Femur (tissue), 1 donor: ENCODE measurements at places on chromosomes 1 and 21.
A peak's percentile ranks its signal among the peaks of the same experiment; 100 is the strongest.

GRCh38 chr1:7809742-7810141 is 25.7 kb downstream of the PER3 start:
- DNase-seq = no peak

- no peak for DNase-seq
Measured at GRCh38 chr1:223331929-223332328, 32.0 kb downstream of the SUSD4 start.

GRCh38 chr1:83704350-83704749 is 294.6 kb downstream of the TTLL7 start:
- no peak for DNase-seq

DNA sequence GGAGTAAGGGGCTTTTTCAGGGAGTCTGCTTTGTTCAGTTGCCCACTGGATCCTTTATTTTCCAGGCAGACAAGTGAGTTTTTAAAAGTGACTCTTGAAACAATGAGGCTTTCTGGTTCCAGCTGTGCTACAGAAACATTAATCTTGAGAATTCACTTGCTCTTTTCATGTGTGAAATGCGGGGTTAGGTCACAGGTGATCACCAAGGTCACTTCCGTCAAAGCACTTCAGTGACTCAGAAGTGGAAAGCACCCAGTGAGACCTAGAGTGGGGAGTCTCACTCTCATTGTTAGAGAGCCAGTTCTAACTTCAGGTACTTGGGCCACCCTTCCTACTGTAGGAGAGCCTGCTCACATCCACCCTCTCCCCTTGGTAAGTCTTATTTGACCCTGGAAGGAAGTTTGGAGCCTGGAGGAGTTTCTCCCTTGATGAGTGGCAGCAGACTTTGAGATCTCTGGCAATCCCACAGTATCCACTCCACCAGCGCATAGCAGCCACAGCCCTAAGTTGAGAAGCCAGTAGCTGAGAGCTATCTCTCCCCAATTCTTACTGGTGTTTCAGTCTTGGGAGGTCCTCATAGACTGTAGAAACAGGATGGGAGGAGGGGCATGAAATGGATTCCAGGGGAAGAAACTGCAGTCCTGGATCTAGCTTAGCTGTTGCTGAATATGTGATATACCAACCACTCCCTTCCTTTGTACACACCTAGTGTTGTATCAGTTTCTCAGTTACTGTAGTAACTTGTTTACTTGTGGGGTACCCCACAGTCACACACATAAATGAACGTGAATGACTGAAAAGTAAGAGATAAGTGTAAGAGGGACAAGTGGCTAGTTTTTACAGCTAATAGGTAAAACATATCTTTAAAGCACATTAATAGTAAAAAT is 3.1 kb downstream of the TACSTD2 start:
- no peak for DNase-seq

DNA sequence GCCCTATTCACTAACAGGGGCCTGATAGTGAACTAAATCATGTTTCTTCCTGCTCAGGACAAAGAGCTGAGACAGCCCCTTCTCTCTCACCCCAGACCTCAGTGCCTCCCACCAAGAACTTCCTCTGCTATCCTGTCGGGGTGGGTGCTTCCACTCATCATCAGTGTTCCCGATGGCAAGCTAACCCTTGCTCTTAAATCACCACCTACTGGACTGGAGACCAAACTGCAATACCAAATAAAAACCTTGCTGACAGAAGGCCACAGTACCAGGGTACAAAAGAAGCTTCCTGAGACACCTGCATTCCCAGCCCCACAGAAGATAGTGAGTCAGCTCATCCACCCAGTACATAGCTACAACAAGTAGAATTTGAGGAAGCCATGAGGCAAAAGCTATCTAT is 799.5 kb downstream of the LTN1 start:
- no peak for DNase-seq

DNA sequence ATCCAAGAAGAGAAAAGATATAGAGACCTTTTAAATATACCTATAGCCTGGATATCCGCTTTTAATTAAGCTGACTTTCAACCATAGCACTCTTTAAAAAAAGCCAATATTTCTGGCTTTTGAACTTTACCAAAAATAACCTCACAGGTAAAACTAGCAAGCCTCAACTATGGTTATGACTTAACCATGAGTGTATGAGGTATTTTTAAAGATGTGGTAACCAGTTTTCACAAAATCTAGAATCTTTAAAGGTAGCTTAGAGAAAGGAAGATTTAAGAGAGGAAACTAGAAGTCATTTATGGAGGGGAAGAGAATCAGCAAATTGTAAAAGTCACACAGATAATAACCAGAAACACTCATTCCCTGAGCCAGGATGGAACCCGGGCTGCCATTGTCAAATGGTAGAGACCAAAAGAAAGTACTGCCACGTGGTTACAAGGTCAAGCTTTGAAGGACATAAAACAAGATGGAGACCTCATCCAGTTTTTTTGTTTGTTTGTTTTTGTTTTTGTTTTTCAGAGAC is 288.4 kb upstream of the RGS18 start:
- DNase-seq = no peak

- DNase-seq = peak; percentile 75
Measured at GRCh38 chr21:38506661-38507281, 8.5 kb upstream of the ERG start.

- no peak for DNase-seq
Measured at GRCh38 chr1:229254910-229255541, 15.9 kb upstream of the RAB4A start.

GRCh38 chr21:44433791-44434567 is 21.3 kb upstream of the LRRC3 start:
- DNase-seq = no peak

DNA sequence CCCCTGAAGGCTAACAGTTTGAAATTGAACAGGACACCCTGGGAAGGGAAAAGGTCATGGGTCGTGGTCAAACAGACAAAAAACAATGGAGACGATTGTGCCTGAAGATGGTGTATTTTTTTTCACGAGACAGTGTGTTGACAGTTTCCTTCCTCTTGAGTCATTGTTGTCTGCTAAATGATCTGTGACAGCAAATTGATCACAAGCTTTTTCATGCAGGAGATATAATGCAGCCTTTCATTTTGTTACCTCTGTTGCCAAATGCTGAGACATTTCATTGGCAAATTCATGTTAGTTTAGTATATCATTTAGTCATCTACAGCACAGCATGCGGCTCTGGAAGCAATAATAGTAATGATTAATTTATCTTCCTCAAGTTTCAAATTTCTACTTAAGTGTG is 27.7 kb downstream of the UBE2U start:
- DNase-seq = no peak

GRCh38 chr1:72670902-72671301 is 388.6 kb upstream of the NEGR1 start:
- DNase-seq = no peak

DNA sequence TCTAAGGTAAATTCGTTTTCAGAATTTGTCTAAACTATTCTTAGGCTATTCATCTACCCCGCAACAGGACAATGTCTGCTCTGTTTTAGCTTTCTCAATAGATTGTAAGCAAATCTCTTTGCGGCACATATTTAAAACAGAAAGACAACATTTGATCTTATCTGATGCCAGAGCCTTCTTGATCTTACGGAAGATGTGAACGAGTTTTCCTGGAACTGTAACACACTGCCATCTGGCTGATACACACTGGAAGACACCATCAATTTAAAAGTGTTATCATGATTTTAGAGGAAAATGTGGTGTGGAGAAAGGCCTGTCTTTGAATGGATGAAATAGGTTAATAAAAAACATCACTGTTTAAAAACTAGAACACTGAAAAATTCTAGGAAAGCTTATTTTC is 36.1 kb downstream of the COA6 start:
- DNase-seq = no peak

- no peak for DNase-seq
Measured at GRCh38 chr1:53130598-53130877, 11.9 kb downstream of the SLC1A7 start.

- DNase-seq = no peak
Measured at GRCh38 chr1:23177031-23177430, 8.4 kb upstream of the LUZP1 start.

- no peak for DNase-seq
Measured at GRCh38 chr1:32797456-32797855, 19.7 kb downstream of the YARS1 start.

DNA sequence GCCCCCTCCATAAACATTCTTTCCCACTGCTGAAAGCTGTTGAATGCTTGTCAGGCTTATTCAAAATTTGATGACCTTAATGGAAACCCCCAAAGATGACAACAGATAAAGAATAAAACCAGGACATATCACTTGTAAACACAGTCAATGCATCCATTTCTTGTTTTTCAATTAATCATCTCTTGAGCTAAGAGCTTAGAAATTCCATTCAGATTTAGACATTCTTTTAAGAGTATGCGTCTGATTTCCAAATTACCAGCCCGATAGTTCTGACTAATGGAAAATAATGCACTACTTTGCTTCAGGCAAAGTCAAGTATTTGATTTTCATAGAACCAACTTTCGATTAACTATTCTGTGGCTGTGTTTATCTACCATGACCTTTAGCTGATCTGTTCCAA is 100.6 kb upstream of the RUNX1 start:
- no peak for DNase-seq

GRCh38 chr21:45416620-45417019 is 11.7 kb downstream of the COL18A1 start:
- DNase-seq = peak; percentile 8

DNA sequence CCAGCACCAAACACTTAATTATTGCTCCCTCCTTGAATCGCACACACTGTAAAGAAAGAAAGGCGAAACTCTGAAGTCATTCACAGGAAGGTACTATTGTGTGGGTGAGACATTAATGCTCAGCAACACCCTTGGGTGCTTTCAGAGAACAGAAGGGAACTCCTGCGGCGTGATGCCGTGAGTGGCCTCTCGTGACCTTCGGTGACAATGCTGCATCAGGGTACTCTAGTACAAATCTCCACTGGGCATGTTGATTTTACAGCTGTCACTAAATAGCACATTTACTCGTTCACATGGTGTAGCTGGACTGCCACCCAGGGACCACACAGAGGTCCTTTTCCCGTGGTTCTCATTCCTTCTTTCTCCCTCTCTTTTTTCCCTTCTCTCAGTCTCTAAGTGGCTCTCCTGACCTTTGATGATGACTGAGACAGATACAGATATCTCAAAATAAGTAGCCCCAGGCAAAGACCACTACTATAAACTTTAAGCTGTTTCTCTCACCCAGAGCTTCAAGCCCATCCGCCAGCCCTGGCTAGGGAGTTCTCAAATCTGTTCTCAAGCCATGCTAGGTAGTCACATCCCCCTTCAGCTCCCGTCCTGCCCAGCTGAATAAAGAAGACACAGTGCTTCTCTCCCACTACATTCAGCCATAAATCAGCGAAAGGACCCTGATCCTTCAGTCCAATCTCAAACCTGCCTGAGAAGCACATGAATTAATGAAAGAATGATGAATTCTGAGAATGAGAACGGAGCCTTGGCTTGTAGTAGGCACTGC is 223.4 kb upstream of the FMN2 start:
- DNase-seq = no peak

- DNase-seq = no peak
Measured at GRCh38 chr1:227032396-227032795, 92.3 kb downstream of the COQ8A start.

GRCh38 chr1:201501144-201501543 is 5.8 kb downstream of the CSRP1 start:
- no peak for DNase-seq

GRCh38 chr1:220957233-220957605 is 78.0 kb downstream of the HLX start:
- peak; percentile 18 for DNase-seq

- DNase-seq = no peak
Measured at GRCh38 chr1:102782144-102782543, 326.2 kb downstream of the COL11A1 start.

DNA sequence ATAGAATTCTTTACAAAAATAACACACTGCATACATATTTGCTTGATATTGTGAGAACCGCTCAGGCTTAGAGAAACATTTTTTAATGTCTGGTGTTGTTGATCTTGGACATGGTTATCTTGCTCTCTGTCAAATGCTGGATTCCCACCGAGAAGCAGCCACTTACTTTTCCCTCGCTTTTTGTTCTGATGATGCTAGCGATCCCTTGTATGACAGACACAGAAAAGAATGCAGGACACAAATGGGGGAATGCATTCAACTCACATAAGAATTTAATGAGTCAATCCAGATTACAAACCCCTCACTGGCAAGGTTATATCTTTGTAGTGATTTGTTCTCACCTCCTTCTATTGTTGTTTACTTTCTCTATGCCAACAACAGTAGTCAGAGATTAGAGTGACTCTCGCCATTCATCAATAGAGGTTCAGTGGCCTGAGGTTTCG is 76.8 kb upstream of the AKT3 start:
- DNase-seq = no peak

- no peak for DNase-seq
Measured at GRCh38 chr1:64223329-64224151, 20.1 kb downstream of the UBE2U start.

- DNase-seq = no peak
Measured at GRCh38 chr1:156494309-156494895, 6.2 kb downstream of the MEF2D start.

GRCh38 chr21:38503583-38503982 is 5.3 kb upstream of the ERG start:
- DNase-seq = no peak

DNA sequence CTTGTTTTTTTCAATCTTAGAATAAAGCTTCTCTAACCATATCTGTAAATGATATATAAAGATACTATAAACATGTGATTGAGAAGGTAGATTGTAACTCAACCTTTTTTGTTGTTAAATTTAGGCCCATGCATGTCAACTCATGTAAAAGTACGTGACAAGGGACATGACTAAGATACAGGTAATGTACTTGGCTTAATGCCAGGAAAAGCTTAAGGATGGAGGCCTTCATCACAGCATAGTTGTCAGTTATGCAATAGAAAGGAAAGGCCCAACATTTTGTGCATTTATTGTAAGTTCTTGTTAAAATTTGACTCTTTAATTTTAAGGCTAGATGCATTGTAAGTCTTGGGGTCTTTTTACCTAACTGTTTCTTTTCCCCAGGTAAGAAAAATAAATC is 305.1 kb downstream of the LTN1 start:
- DNase-seq = no peak

- DNase-seq = peak; percentile 91
Measured at GRCh38 chr1:30911059-30911954, 2.7 kb upstream of the SDC3 start.

DNA sequence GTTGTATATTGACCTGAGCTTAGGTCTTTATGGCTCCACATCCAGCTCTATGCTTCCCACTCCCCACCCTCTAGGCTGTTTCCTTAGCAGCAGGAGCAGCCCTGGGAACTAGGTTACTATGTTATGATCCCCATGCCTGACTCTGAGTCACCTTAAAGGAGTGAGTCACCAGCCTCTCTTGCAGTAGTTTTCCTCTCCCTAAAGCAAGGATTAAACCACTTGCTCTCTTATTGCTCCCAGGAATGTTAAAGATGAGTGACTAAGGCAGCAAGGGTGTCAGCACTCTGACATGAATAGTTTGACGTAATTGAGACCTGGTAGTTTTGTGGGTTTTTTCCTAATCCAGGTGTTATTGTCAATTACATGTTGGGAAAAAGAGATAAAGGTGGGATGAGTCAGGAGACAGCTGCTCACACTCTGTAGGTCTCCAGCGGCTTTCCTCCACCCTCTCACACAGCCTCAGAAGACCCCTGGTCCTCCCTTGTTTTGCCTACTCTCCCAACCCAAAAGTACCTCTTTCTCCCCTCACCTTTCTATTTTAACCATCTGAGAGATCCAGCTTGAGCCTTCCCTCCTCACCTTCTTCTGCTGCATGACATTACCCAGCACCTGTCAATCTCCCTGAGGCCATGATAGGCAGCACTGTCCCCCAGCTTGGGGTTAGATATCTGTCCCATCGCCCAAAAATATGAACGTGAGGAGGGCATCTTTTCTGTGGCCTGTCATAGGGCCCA is 369.1 kb upstream of the VAMP3 start:
- DNase-seq = peak; percentile 17

- no peak for DNase-seq
Measured at GRCh38 chr21:37367336-37367702, 746 bp downstream of the DYRK1A start.
